ENCODE measurements at places on chromosomes 16 and 17.

DNA sequence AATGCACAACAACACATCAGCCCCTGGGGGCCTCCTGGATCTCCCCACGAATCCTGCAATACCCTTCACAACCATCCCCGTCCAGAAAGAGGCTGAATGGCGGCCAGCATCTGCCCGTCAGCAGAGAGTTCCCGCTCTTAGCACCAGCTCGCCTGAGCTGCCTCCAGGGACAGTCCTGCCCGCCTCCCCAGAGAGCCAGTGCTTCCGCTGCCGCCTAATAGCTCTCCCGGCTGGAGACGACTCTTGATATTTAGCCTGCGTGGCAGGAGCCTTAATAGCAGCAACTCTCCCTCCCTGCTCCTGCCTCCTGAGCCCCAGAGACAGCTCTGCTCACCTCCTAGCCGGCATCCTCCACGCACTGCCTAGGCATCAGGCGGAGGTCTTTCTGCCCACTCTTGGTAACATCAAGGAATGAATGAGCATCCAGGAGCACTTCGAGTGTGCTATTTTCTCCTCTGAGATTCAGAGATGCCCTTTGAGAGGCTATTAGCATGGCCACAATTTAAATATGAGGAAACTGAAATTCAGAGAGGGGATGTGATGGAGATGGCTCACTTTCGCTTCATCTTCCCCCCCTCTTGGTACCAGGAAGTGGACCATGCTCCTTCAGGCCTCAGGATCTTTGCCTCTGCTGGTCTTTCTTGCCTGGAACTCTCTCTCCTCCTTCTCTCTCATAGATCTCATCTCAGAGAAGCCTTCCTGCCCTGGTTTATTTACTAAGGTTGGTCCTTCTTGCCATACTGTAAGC is 67.9 kb downstream of the RAI1 start:
- no peaks in the 10 kb centered on the region for H3K27me3 ChIP-seq
- DNase-seq = no peak
- H3K27ac ChIP-seq = no peak overlapping the region
- no peaks in the 10 kb centered on the region for H3K36me3 ChIP-seq
- H3K4me3 ChIP-seq = no peak overlapping the region

- no peaks in the 10 kb centered on the region for H3K36me3 ChIP-seq
- H3K27ac ChIP-seq = no peak overlapping the region
- no peaks in the 10 kb centered on the region for H3K27me3 ChIP-seq
- H3K4me3 ChIP-seq = no peak overlapping the region
- no peaks in the 10 kb centered on the region for H3K4me1 ChIP-seq
Observed at GRCh38 chr16:83701494-83701893, 106.3 kb upstream of the HSBP1 start.

- DNase-seq = no peak
- peak overlapping the region; percentile 87 for H3K4me3 ChIP-seq
- H3K36me3 ChIP-seq = no peaks in the 10 kb centered on the region
- H3K4me1 ChIP-seq = peaks cover 52% of the 10 kb centered on the region
- H3K27ac ChIP-seq = peak overlapping the region; percentile 94
Observed at GRCh38 chr17:57086069-57086930, 1.3 kb downstream of the AKAP1 start.

GRCh38 chr16:1778200-1779179 is 3.9 kb downstream of the SPSB3 start:
- no peak for DNase-seq
- H3K4me3 ChIP-seq = no peak overlapping the region
- H3K27ac ChIP-seq = no peak overlapping the region
- peaks cover 52% of the 10 kb centered on the region for H3K4me1 ChIP-seq

All from vagina (tissue), 2 donors.